Tongue (tissue), 3 donors: ENCODE measurements at places on chromosomes 16 and 17. TPM values are rescaled to one million over a fixed set of nuclear protein-coding genes. Genes with fewer than 3 reads are reported as not detected.

PRR35 gene
- total RNA-seq = not detected

NPIPB2 gene
- 7.0 TPM for total RNA-seq

KRTAP4-12 gene
- total RNA-seq = not detected

KRTAP2-2 gene
- total RNA-seq = not detected

MEIOB gene
- 0.62 TPM for total RNA-seq

TANGO6 gene
- 13.4 TPM for total RNA-seq

TPSG1 gene
- total RNA-seq = not detected

ABCA10 gene
- total RNA-seq = 33.5 TPM

CCDC78 gene
- total RNA-seq = 1.4 TPM

ITGB4 gene
- 48.2 TPM for total RNA-seq

EPX gene
- not detected for total RNA-seq

NEUROD2 gene
- not detected for total RNA-seq

TEX19 gene
- total RNA-seq = not detected

RUNDC3A gene
- total RNA-seq = 5.9 TPM

DYNLL2 gene
- 21.6 TPM for total RNA-seq

CLEC19A gene
- not detected for total RNA-seq

SCO1 gene
- 28.1 TPM for total RNA-seq

MYH1 gene
- total RNA-seq = 15.4 TPM

ABCA6 gene
- total RNA-seq = 50.7 TPM

ACSM2A gene
- total RNA-seq = not detected

HSD11B2 gene
- total RNA-seq = 7.8 TPM

ATP1B2 gene
- total RNA-seq = 0.92 TPM

PPY gene
- not detected for total RNA-seq

EME1 gene
- 4.3 TPM for total RNA-seq

NOXO1 gene
- total RNA-seq = 2.5 TPM

SRCIN1 gene
- total RNA-seq = 1.0 TPM

PRAC2 gene
- total RNA-seq = not detected

ZNF286A gene
- 25.2 TPM for total RNA-seq

SMCR8 gene
- 12.8 TPM for total RNA-seq

TSNAXIP1 gene
- total RNA-seq = 1.1 TPM

CTU2 gene
- total RNA-seq = 11.2 TPM

USH1G gene
- 2.9 TPM for total RNA-seq

UTS2R gene
- total RNA-seq = 5.8 TPM

USP32 gene
- total RNA-seq = 49.0 TPM

TAOK1 gene
- 63.6 TPM for total RNA-seq

KLHL10 gene
- 0.41 TPM for total RNA-seq

RNF135 gene
- 13.7 TPM for total RNA-seq

CRHR1 gene
- total RNA-seq = 0.41 TPM

CCL4 gene
- total RNA-seq = 2.7 TPM

RNU2-1 gene
- not detected for total RNA-seq

CDH1 gene
- total RNA-seq = 34.3 TPM

PAGR1 gene
- 25.5 TPM for total RNA-seq

PHOSPHO1 gene
- total RNA-seq = 7.9 TPM

GGNBP2 gene
- 68.4 TPM for total RNA-seq

ADCY7 gene
- 31.0 TPM for total RNA-seq

KRT33B gene
- 0.21 TPM for total RNA-seq
